Naive thymus-derived CD4-positive, alpha-beta T cell (primary cell): ENCODE measurements at places on chromosomes 16 and 17. TPM values are rescaled to one million over a fixed set of nuclear protein-coding genes. Genes with fewer than 3 reads are reported as not detected.

- H3K4me1 ChIP-seq = no peaks in the 10 kb centered on the region
- DNase-seq = no peak
- no peaks in the 10 kb centered on the region for H3K36me3 ChIP-seq
- H3K27ac ChIP-seq = no peak overlapping the region
Observed at GRCh38 chr16:81210807-81211206, 27.7 kb upstream of the BCO1 start.

GRCh38 chr17:66678827-66679226 lies 156.1 kb upstream of the CACNG5 start:
- H3K27me3 ChIP-seq = no peaks in the 10 kb centered on the region
- no peak for DNase-seq
- no peaks in the 10 kb centered on the region for H3K36me3 ChIP-seq

DNA sequence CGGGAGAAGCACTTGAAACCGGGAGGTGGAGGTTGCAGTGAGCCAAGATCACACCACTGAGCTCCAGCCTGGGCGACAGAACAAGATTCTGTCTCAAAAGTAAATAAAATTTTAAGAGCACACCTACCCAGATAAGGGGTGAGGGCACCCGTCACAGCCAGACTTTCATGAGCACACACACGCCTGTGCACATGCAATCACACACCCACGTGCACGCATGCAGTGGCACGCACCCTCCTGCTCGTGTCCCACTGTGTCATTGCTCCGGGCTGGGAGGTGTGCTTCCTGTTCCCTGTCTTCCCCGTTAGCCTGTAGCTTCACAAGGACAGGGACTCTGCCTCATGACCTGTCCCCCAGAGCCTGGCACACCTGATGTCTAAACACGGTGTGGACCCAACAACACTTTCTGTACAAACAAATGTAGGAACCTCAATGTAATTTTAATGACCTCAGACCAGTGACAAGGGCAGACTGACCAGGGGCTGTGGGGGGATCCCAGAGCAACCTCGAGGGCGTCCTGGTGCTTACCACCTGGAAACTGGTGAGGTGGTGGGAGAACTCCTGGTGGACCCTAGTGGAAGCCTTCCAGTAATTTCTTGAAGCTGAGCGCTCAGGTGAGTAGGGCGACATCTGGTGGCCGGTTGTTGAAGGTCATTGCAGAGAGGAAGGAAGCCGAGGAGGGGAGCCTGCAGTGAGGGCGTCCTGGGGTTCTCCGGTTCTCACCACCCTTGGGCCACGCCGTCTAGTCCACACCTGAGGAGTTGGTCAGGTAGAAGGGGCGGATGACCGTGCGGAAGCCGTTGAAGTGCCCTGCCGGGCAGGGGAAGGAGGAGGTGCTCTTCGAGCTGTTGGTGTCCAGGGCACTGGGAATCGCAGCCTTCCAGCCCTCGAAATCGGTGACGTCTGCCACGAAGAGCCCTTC lies 8.6 kb downstream of the LGALS3BP start:
- no peaks in the 10 kb centered on the region for H3K27me3 ChIP-seq
- no peak overlapping the region for H3K27ac ChIP-seq
- H3K4me1 ChIP-seq = peaks cover 6% of the 10 kb centered on the region
- H3K4me3 ChIP-seq = no peak overlapping the region

GRCh38 chr16:70438585-70438968 lies 323 bp downstream of the ST3GAL2 start:
- no peak for DNase-seq
- peak overlapping the region; percentile 67 for H3K4me3 ChIP-seq
- H3K36me3 ChIP-seq = no peaks in the 10 kb centered on the region
- H3K27me3 ChIP-seq = no peaks in the 10 kb centered on the region
- peak overlapping the region; percentile 58 for H3K27ac ChIP-seq

GRCh38 chr17:67293251-67294203 lies 48.5 kb upstream of the HELZ start:
- peaks cover 4% of the 10 kb centered on the region for H3K4me1 ChIP-seq
- no peak overlapping the region for H3K4me3 ChIP-seq
- no peaks in the 10 kb centered on the region for H3K27me3 ChIP-seq
- no peaks in the 10 kb centered on the region for H3K36me3 ChIP-seq
- no peak overlapping the region for H3K27ac ChIP-seq

DNA sequence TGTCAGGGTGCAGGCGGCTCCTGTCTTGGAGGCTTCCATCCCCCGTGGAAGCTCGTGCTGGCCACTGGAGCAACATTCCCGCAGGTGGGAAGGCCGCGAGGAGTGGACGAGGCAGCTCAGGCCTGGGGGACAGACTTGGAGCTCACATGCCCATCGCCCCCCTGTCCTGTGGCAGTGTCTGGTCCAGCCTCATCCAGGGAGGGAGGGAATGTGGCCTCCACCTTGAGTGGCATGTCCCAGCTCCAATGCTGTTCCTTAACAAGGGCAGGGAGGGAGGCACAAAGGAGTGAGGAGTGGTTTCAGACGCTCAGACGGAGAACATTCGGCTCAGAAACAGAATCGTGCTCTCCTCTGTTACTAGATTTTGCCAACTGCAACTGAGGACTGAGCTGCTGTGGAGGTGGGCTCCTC lies 159.4 kb upstream of the CHMP6 start:
- H3K36me3 ChIP-seq = peaks cover 18% of the 10 kb centered on the region
- H3K4me3 ChIP-seq = peak overlapping the region; percentile 36
- H3K27me3 ChIP-seq = no peaks in the 10 kb centered on the region
- H3K4me1 ChIP-seq = peaks cover 9% of the 10 kb centered on the region

DNA sequence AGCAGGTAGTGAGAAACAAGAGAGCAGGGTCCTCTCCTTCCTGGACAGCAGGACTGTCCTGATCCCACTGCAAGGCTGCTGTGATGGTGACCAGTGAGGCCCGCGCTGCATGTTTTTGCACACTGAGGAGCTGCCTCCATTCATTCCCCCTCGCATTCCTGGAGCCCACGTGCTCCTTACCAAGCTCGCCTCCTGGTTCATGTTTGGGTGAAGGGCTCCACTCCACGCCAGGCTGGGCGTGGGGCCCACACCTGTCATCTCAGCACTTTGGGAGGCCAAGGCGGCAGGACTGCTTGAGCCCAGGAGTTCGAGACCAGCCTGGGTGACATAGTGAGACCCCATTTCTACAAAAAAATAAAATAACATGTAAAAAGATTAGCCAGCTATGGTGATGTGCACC lies 15.4 kb upstream of the FASN start:
- no peak for DNase-seq
- H3K27ac ChIP-seq = no peak overlapping the region
- no peaks in the 10 kb centered on the region for H3K4me1 ChIP-seq
- no peak overlapping the region for H3K4me3 ChIP-seq
- no peaks in the 10 kb centered on the region for H3K36me3 ChIP-seq

GRCh38 chr16:10851512-10851911 lies 25.5 kb upstream of the CIITA start:
- H3K4me3 ChIP-seq = no peak overlapping the region
- no peaks in the 10 kb centered on the region for H3K36me3 ChIP-seq
- peaks cover 11% of the 10 kb centered on the region for H3K4me1 ChIP-seq
- H3K27ac ChIP-seq = no peak overlapping the region
- DNase-seq = no peak

GRCh38 chr17:71677439-71677838 lies 443.4 kb upstream of the SOX9 start:
- H3K27ac ChIP-seq = no peak overlapping the region
- H3K4me3 ChIP-seq = no peak overlapping the region
- DNase-seq = no peak
- no peaks in the 10 kb centered on the region for H3K4me1 ChIP-seq
- H3K36me3 ChIP-seq = no peaks in the 10 kb centered on the region
- no peaks in the 10 kb centered on the region for H3K27me3 ChIP-seq

DNA sequence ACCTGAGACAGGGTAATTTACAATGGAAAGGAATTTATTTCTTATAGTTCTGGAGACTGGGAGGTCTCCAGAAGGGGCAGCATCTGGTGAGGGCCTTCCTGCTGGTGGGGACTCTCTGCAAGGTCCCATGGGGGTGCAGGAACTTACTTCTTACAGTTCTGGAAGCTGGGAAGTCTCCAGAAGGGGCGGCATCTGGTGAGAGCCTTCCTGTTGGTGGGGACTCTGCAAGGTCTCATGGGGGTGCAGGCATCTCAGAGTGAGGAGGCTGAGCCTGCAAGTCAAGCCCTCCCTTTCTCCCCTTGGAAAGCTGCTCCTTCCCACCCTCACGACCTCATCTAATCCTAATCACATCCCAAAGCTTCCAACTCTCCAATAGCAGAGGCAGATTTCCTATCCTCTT lies 157.4 kb downstream of the FOXL1 start:
- no peaks in the 10 kb centered on the region for H3K27me3 ChIP-seq
- no peaks in the 10 kb centered on the region for H3K4me1 ChIP-seq
- no peak overlapping the region for H3K27ac ChIP-seq

DNA sequence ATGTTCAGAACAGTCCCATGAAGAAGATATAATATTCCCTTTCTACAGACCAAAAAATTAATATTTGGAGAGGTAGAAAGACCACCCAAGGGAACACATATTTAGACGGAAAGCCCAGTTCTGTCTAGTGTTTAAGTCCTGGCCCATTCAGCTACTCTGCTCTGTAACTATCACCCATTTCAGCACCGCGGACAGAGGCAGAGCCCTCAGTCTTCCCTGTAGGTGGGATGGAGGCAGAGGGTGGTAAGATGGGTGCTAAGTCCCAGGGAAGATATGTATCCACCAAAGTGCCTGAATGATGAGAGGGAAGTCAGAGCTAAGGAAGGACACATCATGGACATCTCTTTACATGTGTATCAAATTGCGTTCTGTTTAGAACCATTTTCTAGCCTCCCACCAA lies 27.8 kb upstream of the C16orf78 start:
- H3K4me3 ChIP-seq = no peak overlapping the region
- H3K4me1 ChIP-seq = no peaks in the 10 kb centered on the region
- H3K27me3 ChIP-seq = no peaks in the 10 kb centered on the region
- DNase-seq = no peak

DNA sequence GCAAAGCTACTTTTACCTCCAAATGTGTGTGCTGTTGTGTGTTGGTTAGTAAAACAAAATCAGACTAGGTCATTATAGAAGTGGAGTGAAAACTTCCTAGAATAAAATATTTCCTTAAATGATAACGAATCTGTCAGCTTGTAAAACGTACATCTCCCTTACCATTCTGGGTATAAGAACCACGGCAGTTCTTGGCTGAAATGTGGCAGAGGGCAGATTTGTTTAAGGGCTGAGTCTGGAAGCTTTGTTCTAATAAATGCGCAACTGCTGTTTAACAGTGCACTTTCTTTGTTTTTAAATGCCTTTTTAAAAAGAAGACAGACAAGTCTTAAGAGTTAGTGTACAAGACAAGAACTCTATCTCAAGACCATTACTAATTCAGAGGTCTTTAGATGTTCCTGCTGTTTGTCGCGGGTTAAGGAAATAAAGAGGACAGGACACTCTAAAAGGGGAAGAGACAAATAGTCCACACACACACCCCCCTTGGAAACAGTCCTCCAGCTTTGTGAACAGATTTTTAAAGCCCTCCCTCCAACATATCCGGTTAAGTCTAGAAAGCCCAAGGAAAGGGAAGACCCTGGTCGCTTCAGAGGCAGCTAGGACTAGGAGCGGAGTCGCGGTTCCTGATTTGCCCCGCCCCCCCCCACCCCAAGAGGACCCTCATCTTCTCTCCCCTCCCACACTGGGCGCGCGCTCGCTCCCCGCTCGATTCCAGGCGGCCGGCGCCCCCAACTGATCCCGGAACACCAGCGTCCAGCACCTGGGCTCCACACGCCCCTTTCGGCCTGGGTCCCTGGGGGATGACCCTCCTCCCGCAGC lies 658 bp downstream of the SYNRG start:
- H3K36me3 ChIP-seq = no peaks in the 10 kb centered on the region
- no peaks in the 10 kb centered on the region for H3K27me3 ChIP-seq
- peak overlapping the region; percentile 58 for H3K4me3 ChIP-seq
- DNase-seq = peak; percentile 31

Gene CRHR1
- total RNA-seq = not detected

Gene FBXO31
- total RNA-seq = 39.3 TPM

Gene SETD1A
- 46.2 TPM for total RNA-seq

Gene ZNF19
- total RNA-seq = 4.7 TPM

Gene WIPF2
- total RNA-seq = 25.2 TPM

Gene MKS1
- total RNA-seq = 25.4 TPM

Gene MPV17L
- 0.05 TPM for total RNA-seq

Gene ZP2
- not detected for total RNA-seq

Gene TP53TG3
- not detected for total RNA-seq

Gene CEP295NL
- total RNA-seq = 2.9 TPM

Gene CD300H
- not detected in 2 replicates for total RNA-seq

Gene PRR15L
- not detected for total RNA-seq

Gene CACNG1
- not detected for total RNA-seq

Gene TRPV3
- 0.13 and 0.15 TPM in 2 replicates for total RNA-seq

Gene TSPOAP1
- total RNA-seq = 56.1 and 62.5 TPM in 2 replicates

Gene CACNA1G
- total RNA-seq = not detected

Gene CACNG4
- not detected for total RNA-seq

Gene BAIAP3
- 7.5 TPM for total RNA-seq
